ENCODE measurements at places on chromosomes 2 and 18.

GRCh38 chr2:37005118-37005868 is 39.0 kb upstream of the STRN start:
- DNase-seq, result no peak

- no peak for DNase-seq
These were observed 34.1 kb downstream of the EEF1B2 start for GRCh38 chr2:206193671-206194357.

DNA sequence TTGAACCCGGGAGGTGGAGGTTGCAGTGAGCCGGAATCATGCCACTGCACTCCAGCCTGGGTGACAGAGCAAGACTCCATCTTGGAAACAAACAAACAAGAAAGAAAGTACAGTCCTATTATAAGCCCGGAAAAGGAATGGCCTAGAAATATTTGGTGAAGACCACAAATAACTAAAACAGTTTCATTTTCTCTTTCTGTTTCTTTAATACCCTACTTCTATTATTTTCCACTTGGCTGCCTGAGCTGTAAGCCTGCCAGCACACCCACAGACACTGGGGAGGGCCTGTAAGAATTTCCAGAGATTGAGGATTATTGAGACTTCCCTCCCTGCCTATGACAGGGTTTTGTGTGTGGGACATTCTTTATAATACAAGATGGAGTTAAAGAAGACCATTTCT is 188.0 kb upstream of the DCC start:
- no peak for DNase-seq

- no peak for DNase-seq
These were observed 16.0 kb downstream of the SLC66A2 start for GRCh38 chr18:79935499-79935898.

DNA sequence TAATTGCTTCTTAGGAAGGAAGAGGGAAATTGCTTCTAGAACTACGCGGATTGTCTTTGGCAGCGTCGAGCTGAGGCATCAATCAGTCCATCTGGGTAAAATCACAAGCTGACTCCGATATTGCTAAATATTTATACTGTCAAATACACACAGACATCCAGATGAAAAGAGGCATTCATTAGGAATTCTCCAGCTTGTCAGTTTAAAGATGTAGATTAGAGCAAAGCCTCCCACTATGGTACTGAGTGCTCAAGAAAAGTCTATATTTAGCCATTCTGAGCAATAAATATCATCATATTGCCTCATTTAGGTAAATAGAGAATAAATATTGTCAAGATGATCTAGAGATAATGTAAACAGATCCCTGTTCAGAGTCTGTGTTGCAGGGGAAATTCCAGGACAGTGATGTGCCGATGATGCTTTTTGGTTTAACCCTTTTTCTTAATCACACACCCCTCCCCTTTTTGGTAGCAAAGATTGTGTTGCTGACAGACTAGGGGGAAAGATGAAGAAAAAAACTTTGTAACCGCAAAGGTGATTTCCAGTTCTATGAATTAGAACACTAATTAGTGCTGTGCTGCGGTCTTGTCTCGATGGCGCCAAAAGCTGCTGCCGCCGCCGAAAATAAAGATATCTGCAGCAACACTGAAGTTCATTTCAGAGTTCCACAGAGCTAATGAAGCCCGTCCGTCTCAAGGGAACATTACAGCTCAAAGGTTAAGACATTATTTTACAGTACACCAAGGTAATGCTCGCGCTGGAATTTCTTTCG is 171.8 kb downstream of the PTGR3 start:
- no peak for DNase-seq

DNA sequence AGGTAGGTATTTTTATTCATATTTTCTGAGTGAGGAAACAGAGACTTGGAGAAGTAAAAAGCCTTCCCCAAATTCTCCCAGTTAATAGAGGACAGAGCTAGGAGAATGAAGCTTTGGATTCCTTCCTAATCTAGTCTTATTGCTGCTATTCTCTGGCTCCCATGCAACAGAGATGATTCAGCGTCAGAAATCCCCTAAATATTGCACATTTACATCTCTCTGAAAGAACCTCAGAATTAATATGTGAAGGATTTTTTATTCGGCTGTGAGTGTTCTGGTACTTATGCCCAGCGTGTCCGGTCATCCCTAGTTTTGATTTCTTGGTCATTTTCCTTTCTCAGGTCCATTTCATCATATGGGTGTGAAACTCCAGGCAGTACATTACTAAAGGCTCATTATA is 91.2 kb upstream of the SESTD1 start:
- DNase-seq, result no peak

DNA sequence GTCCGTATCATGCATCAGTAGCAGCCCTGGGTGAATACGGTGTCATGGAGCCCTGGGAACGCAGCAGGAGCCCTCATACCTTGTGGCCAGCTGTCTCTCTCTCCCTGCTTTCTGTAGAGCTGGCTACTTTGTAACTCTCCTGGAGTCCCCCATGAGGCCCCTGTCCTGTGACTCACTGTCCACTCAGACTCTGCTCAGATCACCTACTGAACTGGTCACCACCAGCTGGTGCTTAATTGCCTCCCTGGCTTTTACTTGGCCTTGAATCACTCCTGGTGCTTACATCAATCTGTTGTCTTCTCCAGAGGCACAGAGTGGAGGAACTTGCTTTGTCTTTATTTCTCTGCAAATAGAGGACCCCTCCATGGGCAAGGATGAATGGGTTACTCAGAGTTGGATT is 172.7 kb downstream of the HRH4 start:
- DNase-seq, result no peak

DNA sequence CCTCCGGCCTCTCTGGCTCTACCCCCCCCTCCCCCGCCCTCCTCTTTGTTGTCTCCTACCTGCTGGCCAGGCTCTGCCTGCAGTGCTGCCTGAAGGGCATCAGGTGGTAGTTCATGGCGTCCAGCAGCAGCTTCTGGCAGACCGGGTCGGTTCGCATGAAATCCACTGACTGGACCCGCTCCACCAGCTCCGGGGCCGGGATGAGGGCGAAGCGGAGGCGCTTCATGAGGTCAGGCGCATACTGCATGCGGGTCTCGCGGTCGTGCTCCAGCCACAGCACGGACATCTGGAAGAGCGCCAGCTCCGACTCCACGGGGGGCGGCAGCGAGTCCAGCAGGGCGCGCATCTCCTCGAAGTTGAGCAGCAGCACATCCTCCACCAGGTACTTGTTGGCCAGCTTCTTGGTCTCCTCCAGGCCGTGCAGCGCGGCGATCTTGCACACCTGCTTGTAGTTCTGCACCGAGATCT is 3.2 kb downstream of the KLHL14 start:
- DNase-seq, result no peak

- DNase-seq, result no peak
These were observed 168.1 kb upstream of the NCK2 start for GRCh38 chr2:105576440-105577241.

All from activated CD4-positive, alpha-beta T cell treated with anti-CD3 and anti-CD28 coated beads, Interleukin-2, amount 50 U/mL, for 24 hours (primary cell).